CD8-positive, alpha-beta T cell (primary cell): ENCODE measurements at places on chromosomes 5 and 9.

- no peak for DNase-seq
These were observed 47.1 kb upstream of the DMRT1 start for GRCh38 chr9:794386-794785.

GRCh38 chr5:72451741-72452505 is 55.3 kb downstream of the ZNF366 start:
- no peak for DNase-seq

GRCh38 chr5:179862891-179863290 is 4.3 kb upstream of the MRNIP start:
- no peak for DNase-seq

- no peak for DNase-seq
These were observed 12.4 kb upstream of the TMC1 start for GRCh38 chr9:72509053-72509452.

GRCh38 chr5:134965271-134965825 is 2.4 kb upstream of the CATSPER3 start:
- no peak for DNase-seq

DNA sequence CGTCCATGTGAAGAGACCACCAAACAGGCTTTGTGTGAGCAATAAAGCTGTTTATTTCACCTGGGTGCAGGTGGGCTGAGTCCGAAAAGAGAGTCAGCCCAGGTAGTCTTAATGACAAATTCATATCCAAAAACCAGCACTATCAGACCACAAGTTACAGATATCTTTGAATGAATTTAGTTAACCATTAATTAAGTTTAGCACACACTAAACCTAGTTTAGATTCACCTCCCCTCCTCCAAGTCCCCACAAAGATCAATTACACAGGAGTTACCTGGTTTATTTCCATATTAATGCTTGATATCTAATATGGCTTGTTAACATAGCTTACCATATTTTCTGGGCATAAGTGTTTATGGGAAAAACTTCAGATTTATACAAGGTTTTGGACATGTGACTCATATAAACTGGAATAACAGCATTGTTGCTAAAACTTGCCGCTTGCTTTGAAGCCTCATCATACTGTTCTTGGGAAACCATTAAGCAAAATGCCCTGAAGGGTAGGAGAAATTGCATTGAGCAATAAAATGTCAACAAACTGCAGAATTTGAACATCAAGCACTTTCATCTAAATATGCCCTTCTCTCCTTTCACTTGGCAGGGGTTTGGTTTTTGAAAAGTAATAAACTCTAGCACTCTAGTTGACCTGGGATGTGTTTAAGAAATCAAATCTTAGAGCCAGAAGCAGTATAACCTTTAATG is 166.9 kb downstream of the SNCAIP start:
- DNase-seq = no peak

DNA sequence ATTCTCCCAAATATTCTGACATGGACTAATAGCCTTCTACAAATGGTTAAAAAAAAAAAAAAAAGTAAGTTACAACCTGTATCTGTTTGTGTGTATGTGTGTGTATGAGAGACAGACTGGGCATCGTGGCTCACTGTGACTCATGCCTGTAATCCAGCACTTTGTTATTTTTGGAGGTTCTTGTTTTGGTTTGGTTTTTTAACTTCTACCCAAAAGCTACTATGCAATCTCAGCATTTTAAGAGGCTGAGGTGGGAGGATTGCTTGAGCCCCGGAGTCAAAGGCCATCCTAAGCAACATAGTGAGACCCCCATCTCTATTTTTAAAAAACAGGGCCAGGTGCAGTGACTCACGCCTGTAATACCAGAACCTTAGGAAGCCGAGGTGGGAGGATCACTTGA is 17.6 kb upstream of the HAVCR1 start:
- no peak for DNase-seq

- DNase-seq = no peak
These were observed 11.5 kb downstream of the MAN2A1 start for GRCh38 chr5:109701252-109701651.

GRCh38 chr9:114021578-114021977 is 56.5 kb downstream of the AMBP start:
- DNase-seq = no peak

DNA sequence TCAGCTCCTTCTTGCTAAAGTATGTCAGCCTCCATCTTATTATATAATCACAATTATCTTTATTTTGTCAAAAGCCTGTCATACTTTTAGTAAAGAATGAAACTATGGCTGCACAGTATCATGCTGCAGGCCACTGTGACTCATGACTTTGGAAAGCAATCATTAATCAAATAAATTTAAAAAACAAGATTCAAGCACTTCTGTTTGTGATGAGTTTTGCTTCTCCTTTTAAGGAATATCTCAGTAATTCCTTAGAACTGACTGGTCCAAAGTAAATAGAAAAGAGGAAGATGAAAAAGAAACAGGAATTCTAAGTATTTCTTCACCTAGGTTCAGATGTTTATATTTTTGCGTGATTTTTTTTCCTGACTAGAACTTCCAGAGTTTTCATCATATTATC is 83.1 kb downstream of the EDIL3 start:
- DNase-seq = no peak

- no peak for DNase-seq
These were observed 69.0 kb upstream of the IRX1 start for GRCh38 chr5:3526551-3527185.

- DNase-seq = no peak
These were observed 30.2 kb downstream of the MLANA start for GRCh38 chr9:5920860-5921328.

DNA sequence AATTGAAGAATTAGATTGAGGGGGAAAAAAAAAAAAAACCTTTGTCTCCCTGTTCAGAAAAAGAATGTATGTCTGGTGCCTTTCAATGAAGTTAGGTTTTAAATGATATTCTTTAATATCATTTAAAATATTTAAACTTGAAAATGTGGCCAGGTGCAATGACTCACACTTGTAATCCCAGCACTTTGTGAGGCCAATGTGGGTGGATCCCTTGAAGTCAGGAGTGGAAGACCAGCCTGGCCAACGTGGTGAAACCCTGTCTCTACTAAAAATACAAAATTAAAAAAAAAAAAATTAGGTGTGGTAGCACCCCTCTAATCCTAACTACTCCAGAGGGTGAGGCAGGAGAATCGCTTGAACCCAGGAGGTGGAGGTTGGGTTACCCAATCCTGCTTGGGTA is 111.1 kb upstream of the RASA1 start:
- no peak for DNase-seq
